ENCODE measurements at places on chromosomes 12 and 14.

DNA sequence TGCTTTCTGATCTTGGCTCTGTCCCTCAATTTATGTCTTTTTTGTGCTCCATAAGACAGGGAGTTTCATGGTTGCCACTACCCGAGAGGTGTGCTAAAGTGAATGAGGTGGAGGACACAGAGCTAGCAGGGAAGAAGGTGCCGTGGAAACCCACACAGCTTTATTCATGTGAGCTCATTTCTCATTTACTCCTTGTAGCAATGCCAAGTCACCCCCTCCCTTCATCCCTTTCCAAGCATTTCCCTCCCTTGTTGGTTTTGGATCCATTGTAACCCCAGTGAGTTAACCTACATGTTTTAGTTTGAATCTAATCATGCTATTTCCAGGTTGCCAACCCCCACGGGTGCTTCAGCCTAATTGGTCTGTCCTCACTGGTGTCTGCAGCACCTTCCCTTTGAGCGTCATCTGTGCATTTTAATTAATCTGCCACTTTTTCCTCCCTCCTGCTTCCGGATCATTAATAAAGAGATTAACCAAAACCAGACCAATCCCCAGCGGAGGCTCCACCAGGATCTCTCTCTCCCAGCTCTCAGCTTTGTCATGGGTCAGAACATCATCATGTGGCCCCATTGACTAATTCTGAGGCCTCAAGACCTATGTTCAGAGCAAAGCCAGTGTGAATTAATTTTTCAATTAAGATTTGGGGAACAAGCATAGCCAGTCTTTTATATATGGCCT is 56.2 kb downstream of the NTF3 start:
- no peak for DNase-seq

DNA sequence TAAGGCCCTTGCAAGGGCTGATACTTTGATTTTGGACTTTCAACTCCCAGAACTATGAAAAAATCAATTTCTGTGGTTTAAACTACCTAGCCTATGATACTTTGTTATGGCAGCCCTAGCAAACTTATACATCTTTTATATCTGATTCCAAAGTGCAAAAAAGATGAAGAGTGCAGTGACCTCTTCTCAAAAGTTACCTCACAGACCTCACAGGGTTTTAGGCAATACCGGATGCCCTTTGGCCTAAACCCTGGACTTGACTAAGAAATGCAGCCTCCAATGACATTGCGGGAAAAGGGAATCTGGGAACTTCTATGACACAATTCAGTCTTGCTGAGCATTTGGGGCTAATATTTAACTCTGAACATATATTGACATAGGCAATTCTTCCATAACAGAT is 63.3 kb downstream of the IGF1 start:
- DNase-seq, result no peak

DNA sequence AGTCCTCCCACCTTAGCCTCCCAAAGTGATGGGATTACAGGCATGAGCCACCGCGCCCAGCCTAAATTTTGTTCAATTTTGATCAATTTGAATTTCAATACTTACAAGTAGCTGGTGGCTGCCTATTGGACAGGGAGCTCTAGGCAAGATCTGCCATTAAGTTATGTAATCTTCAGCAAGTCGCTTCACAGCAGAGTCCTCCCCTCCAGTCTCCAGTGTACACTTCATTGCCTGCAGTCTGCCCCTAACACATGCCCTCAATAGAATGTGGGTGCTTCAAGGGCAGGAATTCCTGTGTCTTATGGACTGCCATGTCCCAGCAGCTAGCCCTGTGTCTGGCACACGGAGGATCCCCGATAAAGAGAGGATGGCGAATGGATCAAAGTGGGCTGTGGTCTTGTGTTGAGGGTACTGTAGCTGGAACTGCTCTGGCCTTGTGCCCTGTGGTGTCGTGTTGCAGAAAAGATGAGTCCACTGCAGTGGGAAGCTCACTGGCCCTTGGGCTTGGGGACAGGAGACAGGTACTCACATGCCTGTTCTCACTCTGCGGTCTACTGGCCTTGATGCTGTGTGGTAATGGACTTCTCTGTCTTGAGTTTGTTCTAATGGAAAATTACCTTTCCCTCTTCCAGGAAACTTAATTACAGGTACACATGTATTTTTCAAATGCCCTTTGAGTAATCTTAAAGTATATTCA is 67.6 kb downstream of the TECPR2 start:
- no peak for DNase-seq

- DNase-seq, result no peak
Measured at GRCh38 chr14:87407344-87407743, 585.6 kb downstream of the GALC start.

DNA sequence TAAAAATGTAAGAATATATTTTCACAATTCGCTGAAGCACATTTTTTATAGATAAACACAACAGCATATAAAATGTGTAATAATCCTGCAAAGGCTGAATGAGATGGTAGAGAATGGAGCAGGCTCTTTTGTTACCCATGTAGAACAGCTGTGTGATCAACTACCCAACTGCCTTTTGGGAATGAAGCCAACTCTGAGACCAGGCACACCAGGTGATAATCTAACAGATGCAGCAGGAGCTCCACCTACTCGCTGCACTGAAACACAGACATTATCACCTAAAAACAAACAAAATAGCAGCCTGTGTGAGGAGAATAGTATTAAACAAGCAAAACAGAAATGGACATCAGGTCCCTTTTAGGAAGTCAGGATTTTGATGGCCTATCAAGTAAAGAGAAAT is 183.3 kb downstream of the CCDC59 start:
- DNase-seq, result no peak

GRCh38 chr14:79665556-79665955 is 545.7 kb downstream of the DIO2 start:
- DNase-seq, result no peak

- DNase-seq, result no peak
Measured at GRCh38 chr14:102363182-102363943, 622 bp downstream of the TECPR2 start.

- DNase-seq, result no peak
Measured at GRCh38 chr12:100608776-100609175, 35.3 kb downstream of the GAS2L3 start.

GRCh38 chr14:20409226-20409625 is 4.1 kb downstream of the TEP1 start:
- DNase-seq, result no peak

Data from activated T-helper 1 cell treated with anti-CD3 and anti-CD28 coated beads, Interleukin-2, amount 50 U/mL, for 16 hours (primary cell).